Immature natural killer cell (primary cell): ENCODE measurements at places on chromosomes 11 and 22.

GRCh38 chr11:77287615-77288273, 13.7 kb downstream of the GDPD4 start:
- no peaks in the 10 kb centered on the region for H3K4me1 ChIP-seq
- H3K27ac ChIP-seq: no peak overlapping the region
- no peak overlapping the region for H3K4me3 ChIP-seq

- H3K27ac ChIP-seq: no peak overlapping the region
- no peaks in the 10 kb centered on the region for H3K36me3 ChIP-seq
- no peak overlapping the region for H3K4me3 ChIP-seq
- H3K4me1 ChIP-seq: peaks cover 41% of the 10 kb centered on the region
These were observed 5.9 kb downstream of the YWHAH start for GRCh38 chr22:31950226-31950625.

GRCh38 chr11:76658231-76658630, 12.3 kb downstream of the LRRC32 start:
- no peaks in the 10 kb centered on the region for H3K27me3 ChIP-seq
- no peaks in the 10 kb centered on the region for H3K4me1 ChIP-seq
- no peaks in the 10 kb centered on the region for H3K36me3 ChIP-seq
- H3K4me3 ChIP-seq: no peak overlapping the region

GRCh38 chr11:44839458-44840084, 111.1 kb downstream of the TP53I11 start:
- H3K27me3 ChIP-seq: peaks cover 21% of the 10 kb centered on the region
- no peak overlapping the region for H3K27ac ChIP-seq
- H3K4me1 ChIP-seq: no peaks in the 10 kb centered on the region

GRCh38 chr11:120854988-120855387, 168.9 kb upstream of the TBCEL start:
- H3K4me1 ChIP-seq: no peaks in the 10 kb centered on the region
- H3K27ac ChIP-seq: peak overlapping the region; percentile 90
- no peaks in the 10 kb centered on the region for H3K36me3 ChIP-seq
- H3K27me3 ChIP-seq: peaks cover 2% of the 10 kb centered on the region
- no peak for DNase-seq

- peaks cover 3% of the 10 kb centered on the region for H3K4me1 ChIP-seq
- H3K36me3 ChIP-seq: no peaks in the 10 kb centered on the region
- H3K27me3 ChIP-seq: peaks cover 6% of the 10 kb centered on the region
- no peak for DNase-seq
- no peak overlapping the region for H3K4me3 ChIP-seq
These were observed 8.0 kb upstream of the HTATIP2 start for GRCh38 chr11:20355221-20356219.
